Panc1 (cell line): ENCODE measurements at places on chromosomes 5 and 9.

DNA sequence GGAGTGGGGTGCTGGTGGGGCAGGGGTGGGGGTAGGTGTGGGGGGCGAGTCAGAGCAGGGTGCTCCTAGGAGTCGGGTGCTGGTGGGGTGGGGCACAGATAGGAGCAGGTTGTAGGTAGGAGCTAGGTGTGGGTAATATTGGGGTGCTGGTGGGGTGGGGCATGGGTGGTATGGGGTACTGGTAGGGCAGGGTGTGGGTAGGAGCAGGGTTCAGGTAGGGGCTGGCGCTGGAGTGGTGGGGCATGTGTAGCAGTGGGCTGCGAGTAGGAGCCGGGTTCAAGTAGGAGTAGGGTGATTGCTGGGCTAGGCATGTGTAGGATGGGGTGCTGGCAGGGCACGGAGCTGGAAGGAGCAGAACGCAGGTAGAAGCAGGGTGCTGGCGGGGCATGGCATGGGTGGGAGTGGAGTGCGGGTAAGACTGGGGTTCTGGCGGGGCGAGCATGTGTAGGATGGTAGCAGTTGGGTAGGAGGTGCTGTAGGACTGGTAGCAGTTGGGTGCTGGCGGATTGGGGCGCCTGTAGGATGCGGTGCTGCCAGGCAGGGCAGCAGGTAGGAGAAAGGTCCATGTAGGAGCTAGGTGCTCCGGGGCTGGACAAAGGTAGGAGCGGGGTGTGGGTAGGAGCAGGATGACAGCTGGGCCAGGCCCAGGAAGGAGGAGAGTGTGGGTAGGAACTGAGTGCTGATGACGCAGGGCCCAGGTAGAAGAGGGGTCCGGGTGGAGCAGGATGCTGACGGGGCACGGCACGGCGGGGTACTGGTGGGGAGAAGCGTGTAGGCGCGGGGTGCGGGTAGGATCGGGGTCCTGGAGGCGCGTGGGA lies 105.5 kb upstream of the SIMC1 start:
- no peak for DNase-seq

- DNase-seq: no peak
Observed at GRCh38 chr9:136784249-136784996, 6.7 kb upstream of the TMEM141 start.

GRCh38 chr5:87541033-87541432 lies 128.3 kb upstream of the CCNH start:
- DNase-seq: no peak

DNA sequence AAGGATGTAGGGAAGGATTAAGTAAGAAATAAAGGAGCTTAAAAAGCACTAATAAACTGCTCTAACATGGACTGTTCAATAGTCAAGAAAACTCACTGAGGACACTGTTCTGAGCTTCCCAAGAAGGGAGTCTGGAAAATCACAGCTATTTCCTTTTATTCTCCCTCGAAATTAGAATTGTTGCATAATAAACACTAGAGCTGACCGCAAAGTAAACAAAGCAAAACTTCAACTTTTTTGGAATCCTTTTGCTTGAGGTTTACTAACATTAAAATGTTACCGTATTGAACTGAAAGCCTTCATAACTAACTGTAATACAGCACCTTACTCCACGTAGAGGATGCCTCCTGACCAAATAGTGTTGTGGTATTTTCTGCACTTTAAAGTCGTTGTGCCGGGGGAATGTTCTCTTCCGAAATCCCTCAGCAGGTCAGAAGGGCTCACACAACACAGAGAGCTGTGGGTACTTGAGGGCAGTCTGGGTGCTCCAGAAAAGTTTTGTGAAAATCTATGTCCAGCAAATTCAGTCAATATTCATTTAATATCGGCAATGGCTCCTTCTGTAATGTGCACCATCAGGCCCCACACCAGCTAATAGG lies 59.2 kb downstream of the TTLL11 start:
- DNase-seq: no peak
